Stimulated activated CD8-positive, alpha-beta memory T cell treated with anti-CD3 and anti-CD28 coated beads, Interleukin-7, amount 100 ng/mL, for 1 hour (primary cell): ENCODE measurements at places on chromosomes 16 and 17.

GRCh38 chr16:89094252-89094879, 714 bp downstream of the ACSF3 start:
- no peak for DNase-seq

DNA sequence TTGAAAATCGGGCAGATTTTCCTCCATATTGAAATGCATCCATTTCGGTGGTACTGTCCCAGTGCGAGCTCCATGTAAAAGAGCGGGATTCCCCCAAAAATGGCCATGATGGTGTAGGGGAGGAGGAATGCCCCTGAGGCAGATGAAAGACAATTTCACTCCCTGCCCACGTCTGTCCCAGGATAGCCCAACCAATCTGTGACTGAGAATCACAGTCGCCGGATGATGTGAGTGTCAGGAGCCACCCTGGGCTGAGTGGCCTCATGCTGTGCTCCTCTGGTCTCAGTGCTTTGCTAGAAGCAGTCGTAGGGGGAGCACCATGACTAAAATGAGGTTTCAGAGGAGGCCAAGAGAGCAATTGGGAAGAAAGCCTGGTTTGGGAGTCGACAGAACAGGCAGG, 16.7 kb downstream of the SLC6A4 start:
- no peak for DNase-seq

DNA sequence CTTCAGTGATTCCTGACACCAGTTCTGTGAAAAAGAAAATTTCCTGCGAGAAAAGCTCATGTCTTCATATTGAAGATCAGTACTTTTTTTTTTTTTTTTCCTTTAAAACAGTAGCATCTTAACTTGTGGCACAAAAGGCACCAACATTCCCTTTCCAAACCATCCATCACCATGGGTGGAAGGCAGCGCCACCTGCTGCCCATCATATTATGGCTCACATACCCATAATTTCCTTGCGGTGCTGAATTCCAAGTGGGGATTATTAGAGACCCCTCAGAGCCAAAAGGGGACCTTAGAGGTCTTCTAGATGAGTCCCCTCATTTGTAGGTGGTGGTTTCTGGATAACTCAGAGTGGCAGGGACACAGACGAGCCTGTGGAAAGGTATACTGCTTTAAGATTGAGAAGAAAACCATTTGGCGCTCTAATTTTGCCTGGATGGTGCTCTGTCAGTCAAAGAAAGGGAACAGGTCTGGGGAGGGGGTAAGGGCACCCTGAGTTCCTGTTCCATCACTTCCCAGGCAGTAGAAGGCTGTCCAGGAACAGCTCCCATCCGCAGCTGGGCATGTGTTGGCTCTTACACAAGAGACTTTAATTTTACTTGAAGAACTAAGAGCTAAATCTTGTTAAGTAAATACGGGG, 7.9 kb upstream of the SOST start:
- peak; percentile 22 for DNase-seq

DNA sequence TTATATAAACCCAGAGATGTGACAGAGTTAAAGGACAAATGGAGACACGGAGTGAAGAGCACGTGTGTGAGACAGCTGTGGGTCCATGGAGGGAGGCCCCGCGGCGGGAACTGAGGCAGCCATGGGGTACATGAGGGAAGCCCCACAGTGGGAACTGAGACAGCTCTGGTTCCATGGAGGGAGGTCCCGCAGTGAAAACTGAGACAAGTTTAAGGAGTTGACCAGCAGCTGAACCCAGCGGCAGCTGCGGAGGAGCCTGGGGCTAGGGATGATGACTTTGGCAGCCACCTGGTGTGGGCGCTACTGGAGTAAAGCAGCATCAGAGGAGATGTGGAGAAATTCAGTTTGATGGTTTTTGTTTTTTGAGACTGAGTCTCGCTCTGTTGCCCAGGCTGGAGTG, 185.1 kb downstream of the RPTOR start:
- no peak for DNase-seq

- no peak for DNase-seq
Observed at GRCh38 chr17:82200743-82201497, 11.7 kb downstream of the CCDC57 start.
